NCI-H146 (cell line): ENCODE measurements at places on chromosomes 4 and X.

DNA sequence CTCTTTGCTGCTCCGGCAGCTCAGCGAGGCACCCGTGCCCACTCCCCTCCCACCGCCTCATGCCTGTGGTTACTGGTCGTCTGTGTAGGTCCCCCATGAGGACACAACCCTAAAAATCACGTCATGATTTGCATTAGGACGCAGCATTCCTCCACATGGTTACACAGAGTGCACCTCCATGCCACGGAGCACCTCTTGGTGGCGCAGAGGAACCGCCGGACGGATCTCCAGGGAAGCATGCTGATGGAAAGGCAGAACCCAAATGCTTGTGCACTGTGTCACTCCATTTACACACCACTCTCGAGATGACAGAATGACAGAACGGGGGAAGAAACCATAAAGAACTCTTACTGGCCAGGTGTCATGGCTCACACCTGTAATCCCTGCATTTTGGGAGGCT is 22.4 kb downstream of the FAM53A start:
- no peak for DNase-seq

DNA sequence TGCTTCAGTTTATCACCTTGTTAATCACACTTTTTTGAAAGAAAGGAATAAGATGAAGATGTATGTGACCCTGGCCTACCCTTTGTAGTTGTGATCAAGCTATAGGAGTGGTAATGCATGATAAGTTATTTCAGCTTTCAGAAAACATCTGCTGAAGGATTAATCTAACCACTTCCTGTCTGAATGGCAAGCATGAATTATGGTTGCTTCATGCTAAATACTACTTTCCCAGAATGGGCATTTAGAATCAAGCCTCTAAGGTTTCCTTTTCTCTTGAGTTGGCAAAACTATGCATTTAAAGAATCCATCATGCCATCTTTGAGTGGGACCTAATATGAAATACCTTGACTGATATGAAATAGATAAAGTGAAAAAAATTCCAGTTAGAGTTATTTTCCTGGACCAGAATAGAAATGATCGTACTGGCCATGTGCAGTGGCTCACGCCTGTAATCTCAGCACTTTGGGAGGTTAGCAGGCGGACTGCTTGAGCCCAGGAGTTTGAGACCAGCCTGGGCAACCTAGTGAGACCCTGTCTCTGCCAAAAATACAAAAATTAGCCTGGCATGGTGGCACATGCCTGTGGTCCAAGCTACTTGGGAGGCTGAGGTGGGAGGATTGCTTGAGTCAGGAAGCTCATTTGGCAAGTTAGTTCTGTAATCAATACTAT is 59.1 kb downstream of the ANXA3 start:
- no peak for DNase-seq

DNA sequence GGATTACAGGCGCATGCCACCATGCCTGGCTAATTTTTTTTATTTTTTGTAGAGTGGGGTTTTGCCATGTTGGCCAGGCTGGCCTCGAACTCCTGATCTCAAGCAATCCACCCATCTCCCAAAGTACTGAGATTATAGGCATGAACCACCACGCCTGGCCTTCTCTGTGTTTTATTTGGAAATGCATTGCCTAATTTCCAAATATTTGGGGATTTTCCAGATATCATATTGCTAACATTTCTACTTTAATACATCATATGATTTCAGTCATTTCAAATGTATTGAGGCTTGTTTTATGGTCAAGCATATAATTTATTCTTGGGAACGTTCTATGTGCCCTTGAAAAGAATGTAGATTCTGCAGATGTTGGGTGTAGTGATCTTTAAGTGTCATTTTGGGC is 38.8 kb downstream of the FGF2 start:
- no peak for DNase-seq

- no peak for DNase-seq
Measured at GRCh38 chr4:1105067-1105466, 8.3 kb downstream of the RNF212 start.

DNA sequence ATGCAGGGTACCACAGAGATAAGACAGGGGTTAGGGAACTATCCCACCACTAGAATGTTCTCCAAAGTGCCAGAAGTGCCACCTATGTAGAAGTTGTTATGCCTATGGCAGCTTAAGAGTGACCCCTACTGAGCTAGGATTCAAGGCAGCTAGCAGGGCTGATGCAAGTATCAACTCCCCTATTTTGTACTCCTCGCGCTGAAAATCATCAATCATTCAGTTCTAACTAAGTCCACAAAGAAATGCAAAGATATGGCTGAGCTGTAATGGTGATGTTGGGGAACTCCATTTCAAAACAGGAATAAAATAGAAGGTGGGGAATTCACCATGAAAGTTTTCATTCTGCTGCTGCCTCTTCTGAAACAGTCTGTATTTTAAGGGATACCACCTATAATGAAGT is 13.8 kb downstream of the ACSL4 start:
- no peak for DNase-seq

DNA sequence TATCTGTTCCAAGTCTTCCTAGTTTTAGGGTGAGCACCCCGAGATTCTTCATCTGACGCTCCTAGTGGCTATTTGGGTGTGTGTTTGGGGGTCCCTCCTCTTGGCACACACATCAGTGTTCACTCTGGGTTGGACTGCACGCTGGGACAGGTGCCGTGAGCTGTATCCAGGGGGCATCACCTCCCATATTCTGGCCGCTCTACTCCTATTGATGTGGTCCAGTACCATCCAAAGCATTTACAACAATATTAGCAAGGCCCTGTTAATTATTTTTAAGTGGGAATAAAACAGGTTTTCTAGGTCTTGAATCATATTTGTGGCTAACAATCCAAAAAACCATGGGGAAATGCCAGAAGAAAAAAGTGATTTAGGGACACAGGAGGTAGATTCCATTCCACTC is 26.4 kb downstream of the CYTL1 start:
- no peak for DNase-seq
